ENCODE measurements at places on chromosomes 3 and 15. TPM values are rescaled to one million over a fixed set of nuclear protein-coding genes. Genes with fewer than 3 reads are reported as not detected.
A peak's percentile ranks its signal among the peaks of the same experiment; 100 is the strongest.

DNA sequence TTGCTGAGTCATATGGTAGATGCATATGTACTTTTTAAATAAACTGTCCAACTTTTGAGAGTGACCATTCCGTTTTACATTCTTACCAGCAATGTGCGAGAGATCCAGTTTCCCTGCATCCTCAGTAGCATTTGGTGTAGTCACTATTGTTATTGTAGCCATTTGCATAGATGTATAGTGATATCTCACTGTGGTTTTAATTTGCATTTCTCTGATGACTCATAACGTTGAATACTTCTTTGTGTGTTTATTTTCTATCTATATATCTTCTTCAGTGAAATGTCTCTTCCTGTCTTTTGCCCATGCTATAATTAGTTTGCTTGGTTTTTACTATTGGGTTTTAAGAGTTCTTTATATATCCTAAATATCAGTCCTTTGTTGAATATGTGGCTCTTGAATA lies 255.7 kb upstream of the GRM7 start:
- no peaks in the 10 kb centered on the region for H3K36me3 ChIP-seq
- no peak overlapping the region for H3K27ac ChIP-seq
- H3K4me3 ChIP-seq: no peak overlapping the region
- no peak for DNase-seq
- H3K27me3 ChIP-seq: no peaks in the 10 kb centered on the region

- H3K4me1 ChIP-seq: peaks cover 8% of the 10 kb centered on the region
- no peak for DNase-seq
- H3K4me3 ChIP-seq: no peak overlapping the region
- no peaks in the 10 kb centered on the region for H3K36me3 ChIP-seq
These were observed 447.4 kb upstream of the NR2F2 start for GRCh38 chr15:95883064-95883463.

Gene TEX9
- total RNA-seq: 1.6 TPM

Gene ARGFX
- total RNA-seq: not detected

Gene LSMEM2
- not detected for total RNA-seq

DNA sequence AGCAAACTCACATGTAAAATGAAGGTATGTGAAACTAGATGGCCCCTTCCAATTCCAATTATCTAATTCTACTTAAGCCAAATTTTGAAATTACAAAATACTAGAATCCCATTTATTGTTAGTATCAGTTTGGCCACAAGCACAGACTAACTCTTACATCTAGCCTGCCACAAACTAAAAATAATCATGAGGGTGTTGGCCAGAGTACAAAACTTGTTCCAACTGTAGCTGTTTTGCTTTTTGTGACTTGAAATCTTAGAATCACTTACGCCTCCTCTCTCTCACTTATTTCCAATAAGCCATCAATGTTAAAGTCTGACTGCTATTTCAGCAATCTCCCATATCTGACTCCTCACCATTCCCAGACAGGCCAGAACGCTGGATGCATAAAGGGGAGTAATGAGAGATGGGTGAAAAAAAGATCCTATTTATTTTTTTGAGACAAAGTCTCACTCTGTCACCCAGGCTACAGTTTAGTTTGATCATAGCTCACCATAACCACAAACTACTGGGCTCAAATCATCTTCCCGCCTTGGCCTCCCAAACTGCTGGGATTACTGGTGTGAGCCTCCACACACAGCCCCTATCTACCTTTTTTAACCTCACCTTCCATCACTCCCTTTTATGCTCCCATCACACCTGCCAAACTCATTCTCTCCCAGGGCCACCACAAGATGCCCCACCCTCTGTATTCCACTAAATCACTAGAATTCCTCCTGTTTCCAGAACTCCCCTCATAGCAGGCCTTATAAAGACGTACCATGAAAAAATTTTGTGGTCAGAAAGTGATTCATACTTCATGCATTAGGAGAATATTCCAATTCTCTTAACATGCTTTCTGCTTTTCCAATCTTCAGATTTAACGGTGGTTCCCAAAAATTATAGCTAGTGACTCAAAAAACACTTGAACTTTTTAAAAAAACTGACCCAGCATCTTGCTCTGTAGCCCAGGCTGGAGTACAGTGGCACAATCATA lies 36.5 kb downstream of the ATOSA start:
- no peak for DNase-seq
- H3K27me3 ChIP-seq: no peaks in the 10 kb centered on the region
- peaks cover 4% of the 10 kb centered on the region for H3K36me3 ChIP-seq

DNA sequence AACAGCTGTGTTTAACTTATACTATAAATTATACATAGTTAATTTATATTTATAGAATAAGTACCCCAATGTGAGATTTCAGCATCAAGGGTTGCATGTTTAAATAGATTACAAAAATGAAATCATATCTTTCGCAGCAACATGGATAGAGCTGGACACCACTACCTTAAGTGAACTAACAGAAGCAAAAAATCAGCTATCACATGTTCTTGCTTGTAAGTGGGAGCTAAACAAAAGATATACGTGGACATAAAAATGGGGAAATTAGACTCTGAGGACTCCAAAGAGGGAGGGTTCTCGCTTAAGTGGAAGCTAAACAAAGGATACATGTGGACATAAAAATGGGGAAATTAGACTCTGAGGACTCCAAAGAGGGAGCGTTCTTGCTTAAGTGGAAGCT lies 626.5 kb upstream of the DPPA4 start:
- H3K4me3 ChIP-seq: no peak overlapping the region
- no peaks in the 10 kb centered on the region for H3K36me3 ChIP-seq
- H3K4me1 ChIP-seq: no peaks in the 10 kb centered on the region
- no peak overlapping the region for H3K27ac ChIP-seq
- no peaks in the 10 kb centered on the region for H3K27me3 ChIP-seq

DNA sequence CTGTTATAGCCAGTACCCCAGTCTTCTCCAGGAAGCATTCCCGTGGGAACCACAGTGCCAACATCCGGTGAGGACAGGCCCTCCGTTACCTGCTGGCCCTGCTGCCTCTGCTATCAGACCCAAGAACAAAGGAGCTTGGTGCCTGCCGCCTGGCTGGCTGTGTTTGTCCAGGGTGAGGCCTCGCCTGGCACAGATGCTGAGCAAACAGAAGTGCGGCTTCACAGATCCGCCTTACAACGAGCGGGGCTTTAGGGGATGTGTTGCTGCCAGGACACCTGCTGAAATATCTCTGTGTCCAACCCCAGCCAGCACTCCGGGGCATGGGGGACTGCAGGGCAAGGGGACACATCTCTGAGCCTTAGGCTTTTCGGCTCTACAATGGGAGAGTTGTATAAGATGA lies 2.2 kb upstream of the EPHB3 start:
- no peak for DNase-seq
- H3K27me3 ChIP-seq: peaks cover 15% of the 10 kb centered on the region
- no peak overlapping the region for H3K27ac ChIP-seq
- no peak overlapping the region for H3K4me3 ChIP-seq

- H3K4me1 ChIP-seq: peaks cover 68% of the 10 kb centered on the region
- H3K4me3 ChIP-seq: peak overlapping the region; percentile 75
- DNase-seq: peak; percentile 74
- H3K36me3 ChIP-seq: peaks cover 22% of the 10 kb centered on the region
These were observed 2.6 kb downstream of the LIMD1 start for GRCh38 chr3:45597171-45597570.

- DNase-seq: no peak
- H3K27me3 ChIP-seq: peaks cover 13% of the 10 kb centered on the region
- H3K36me3 ChIP-seq: no peaks in the 10 kb centered on the region
These were observed 11.2 kb upstream of the FAM174B start for GRCh38 chr15:92666780-92667179.

Gene ADGRG7
- not detected for total RNA-seq

GRCh38 chr15:78340231-78341056 lies at the start of gene CRABP1:
TSS of gene CRABP1 (plus strand) at chr15:78340353. CDS start at chr15:78340429, 76 bp downstream.
- H3K4me1 ChIP-seq: peaks cover 3% of the 10 kb centered on the region
- H3K36me3 ChIP-seq: no peaks in the 10 kb centered on the region
- DNase-seq: no peak

Gene WNT5A
- not detected for total RNA-seq

- H3K36me3 ChIP-seq: no peaks in the 10 kb centered on the region
- H3K27me3 ChIP-seq: peaks cover 1% of the 10 kb centered on the region
- no peaks in the 10 kb centered on the region for H3K4me1 ChIP-seq
- H3K4me3 ChIP-seq: no peak overlapping the region
- DNase-seq: no peak
These were observed 33.5 kb upstream of the SPATA12 start for GRCh38 chr3:57026944-57027343.

Gene RFT1
- total RNA-seq: 38.2 TPM

DNA sequence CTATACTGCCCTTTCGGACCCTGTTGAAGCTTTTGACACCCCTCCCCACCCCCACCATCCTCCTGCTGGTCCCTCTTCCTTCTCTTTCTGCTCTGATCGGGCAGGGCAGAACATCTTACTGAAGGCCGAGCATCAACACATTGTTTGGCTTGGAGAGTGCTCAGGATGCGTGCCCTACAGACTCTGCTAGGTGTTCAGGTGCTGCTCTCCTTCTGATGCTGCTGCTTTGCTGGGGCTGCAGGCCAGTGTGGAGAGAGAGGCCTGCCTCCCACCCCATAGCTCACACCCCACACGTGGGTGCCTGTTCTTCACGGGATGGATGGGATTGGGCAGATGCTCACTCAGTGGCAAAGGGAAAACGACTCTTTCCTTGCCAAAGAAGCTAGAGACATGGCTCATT lies 89.8 kb upstream of the ONECUT1 start:
- H3K27me3 ChIP-seq: peaks cover 4% of the 10 kb centered on the region
- no peak for DNase-seq
- no peaks in the 10 kb centered on the region for H3K4me1 ChIP-seq
- no peak overlapping the region for H3K27ac ChIP-seq

GRCh38 chr15:33124279-33124678 lies 70.2 kb downstream of the FMN1 start:
- H3K27me3 ChIP-seq: no peaks in the 10 kb centered on the region
- no peak overlapping the region for H3K4me3 ChIP-seq
- no peak overlapping the region for H3K27ac ChIP-seq
- no peaks in the 10 kb centered on the region for H3K36me3 ChIP-seq
- DNase-seq: no peak

GRCh38 chr3:74263031-74263430 lies 351.4 kb downstream of the CNTN3 start:
- H3K4me1 ChIP-seq: no peaks in the 10 kb centered on the region
- no peaks in the 10 kb centered on the region for H3K27me3 ChIP-seq
- H3K4me3 ChIP-seq: no peak overlapping the region
- H3K36me3 ChIP-seq: no peaks in the 10 kb centered on the region
- no peak overlapping the region for H3K27ac ChIP-seq
- DNase-seq: no peak

GRCh38 chr15:60223176-60223575 lies 174.6 kb downstream of the ANXA2 start:
- no peaks in the 10 kb centered on the region for H3K4me1 ChIP-seq
- peaks cover 4% of the 10 kb centered on the region for H3K27me3 ChIP-seq

Gene CPLX3
- total RNA-seq: not detected

GRCh38 chr15:91689377-91689776 lies 164.1 kb upstream of the SLCO3A1 start:
- H3K4me3 ChIP-seq: no peak overlapping the region
- no peak for DNase-seq
- no peaks in the 10 kb centered on the region for H3K4me1 ChIP-seq

- no peak for DNase-seq
- H3K4me1 ChIP-seq: no peaks in the 10 kb centered on the region
- peaks cover 1% of the 10 kb centered on the region for H3K27me3 ChIP-seq
- no peak overlapping the region for H3K27ac ChIP-seq
- no peak overlapping the region for H3K4me3 ChIP-seq
- H3K36me3 ChIP-seq: no peaks in the 10 kb centered on the region
These were observed 360.6 kb upstream of the ATP10A start for GRCh38 chr15:26223720-26224119.

Gene SLC22A14
- total RNA-seq: not detected

GRCh38 chr3:158097593-158098308 lies 8.5 kb downstream of the SHOX2 start:
- H3K27ac ChIP-seq: no peak overlapping the region
- peaks cover 78% of the 10 kb centered on the region for H3K27me3 ChIP-seq
- DNase-seq: peak; percentile 85
- peaks cover 16% of the 10 kb centered on the region for H3K4me1 ChIP-seq
- peak overlapping the region; percentile 83 for H3K4me3 ChIP-seq

- peaks cover 10% of the 10 kb centered on the region for H3K36me3 ChIP-seq
- no peak for DNase-seq
- H3K27me3 ChIP-seq: no peaks in the 10 kb centered on the region
- no peaks in the 10 kb centered on the region for H3K4me1 ChIP-seq
- H3K4me3 ChIP-seq: no peak overlapping the region
These were observed 85.2 kb upstream of the ADAMTS17 start for GRCh38 chr15:100426937-100427336.

Gene ZMYND10
- 0.94 TPM for total RNA-seq

GRCh38 chr3:8653800-8654408 lies 9.3 kb upstream of the SSUH2 start:
- H3K4me3 ChIP-seq: no peak overlapping the region
- no peak for DNase-seq
- peaks cover 9% of the 10 kb centered on the region for H3K27me3 ChIP-seq
- H3K27ac ChIP-seq: no peak overlapping the region
- no peaks in the 10 kb centered on the region for H3K36me3 ChIP-seq
- no peaks in the 10 kb centered on the region for H3K4me1 ChIP-seq

GRCh38 chr3:36032180-36033047 lies 347.9 kb upstream of the STAC start:
- no peaks in the 10 kb centered on the region for H3K27me3 ChIP-seq
- H3K36me3 ChIP-seq: no peaks in the 10 kb centered on the region
- H3K27ac ChIP-seq: no peak overlapping the region
- no peaks in the 10 kb centered on the region for H3K4me1 ChIP-seq

GRCh38 chr15:85073556-85074194 lies 92.0 kb downstream of the PDE8A start:
- H3K4me1 ChIP-seq: peaks cover 22% of the 10 kb centered on the region
- H3K27ac ChIP-seq: peak overlapping the region; percentile 60
- H3K27me3 ChIP-seq: no peaks in the 10 kb centered on the region
- H3K4me3 ChIP-seq: no peak overlapping the region
- DNase-seq: peak; percentile 52

DNA sequence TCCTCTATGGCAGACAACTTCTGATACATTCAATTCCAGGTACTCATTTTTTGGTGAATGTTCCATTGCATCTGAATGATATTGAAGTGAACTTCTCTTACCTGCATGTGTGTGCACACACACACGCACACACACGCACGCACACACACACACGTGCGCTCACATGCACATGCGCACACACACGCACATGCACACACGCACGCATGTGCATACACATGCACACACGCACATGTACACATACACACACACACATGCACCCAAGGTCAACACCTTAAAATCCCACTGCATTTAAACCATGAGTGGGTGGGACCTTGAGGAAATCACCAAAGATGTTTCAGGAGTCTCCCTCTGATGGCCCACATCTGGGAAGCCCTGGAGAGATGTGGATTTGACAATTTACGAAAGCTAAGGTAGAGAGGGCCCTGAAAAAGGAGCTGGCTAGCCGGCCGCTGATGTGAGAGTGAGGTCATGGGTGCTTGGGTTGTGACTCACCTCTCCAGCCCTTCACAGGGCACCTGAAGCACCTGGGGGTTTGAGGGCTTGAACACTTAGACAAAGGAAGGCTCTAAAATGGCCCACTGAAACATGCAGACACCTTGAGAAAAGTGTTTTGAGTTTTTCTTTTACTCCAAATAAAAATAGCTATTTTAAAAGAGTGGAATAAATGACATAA lies 269.1 kb upstream of the LRRFIP2 start:
- H3K27me3 ChIP-seq: peaks cover 17% of the 10 kb centered on the region
- H3K27ac ChIP-seq: no peak overlapping the region
- H3K4me1 ChIP-seq: no peaks in the 10 kb centered on the region
- H3K36me3 ChIP-seq: no peaks in the 10 kb centered on the region
